ENCODE measurements at places on chromosomes 6 and 20.
A peak's percentile ranks its signal among the peaks of the same experiment; 100 is the strongest.

GRCh38 chr20:56624786-56625681 lies 4.1 kb upstream of the TFAP2C start:
- no peak for DNase-seq

DNA sequence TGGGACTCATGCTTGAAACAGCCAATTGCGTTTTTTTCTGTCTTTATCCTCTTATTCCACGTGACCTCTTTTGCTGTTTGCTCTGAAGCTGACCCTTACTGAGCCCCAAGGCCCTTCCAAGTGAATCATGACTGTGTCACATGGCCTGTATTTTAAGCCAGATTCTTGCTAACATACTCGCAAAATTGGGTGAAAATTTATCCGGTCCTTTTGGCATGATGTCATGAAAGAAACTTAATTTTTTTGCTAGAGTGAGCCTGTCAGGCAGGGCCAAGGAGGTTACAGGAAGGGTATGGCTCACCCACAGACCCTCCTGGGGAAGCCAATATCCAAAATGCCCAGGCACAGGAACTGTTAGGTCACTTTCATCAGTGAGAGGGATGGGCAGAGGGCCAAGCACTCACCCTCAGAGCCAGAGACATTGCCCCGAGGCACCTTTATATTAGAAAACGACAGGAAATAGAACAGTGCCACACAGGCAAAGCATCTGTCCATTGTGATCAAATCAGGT lies 296.7 kb downstream of the CDH26 start:
- DNase-seq, result no peak

DNA sequence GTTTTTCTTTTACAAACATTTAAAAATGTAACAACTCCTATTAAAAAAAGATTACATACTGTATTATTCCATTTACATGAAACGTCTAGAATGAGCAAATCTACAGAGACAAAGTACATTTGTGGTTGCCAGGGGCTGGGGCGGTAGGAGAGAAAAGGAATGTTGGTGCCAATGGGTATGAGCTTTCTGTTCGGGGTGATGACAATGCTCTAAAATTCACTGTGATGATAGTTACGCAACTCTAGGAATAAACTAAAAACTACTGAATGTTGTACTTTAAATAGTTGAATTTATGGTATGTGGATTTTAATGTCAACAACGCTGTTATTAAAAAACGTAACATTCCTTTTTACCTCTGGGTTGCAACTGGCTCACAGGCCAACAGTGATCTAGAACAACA lies 211.1 kb downstream of the GMDS start:
- DNase-seq, result no peak

GRCh38 chr6:14365393-14365792 lies 247.8 kb downstream of the CD83 start:
- DNase-seq, result no peak

DNA sequence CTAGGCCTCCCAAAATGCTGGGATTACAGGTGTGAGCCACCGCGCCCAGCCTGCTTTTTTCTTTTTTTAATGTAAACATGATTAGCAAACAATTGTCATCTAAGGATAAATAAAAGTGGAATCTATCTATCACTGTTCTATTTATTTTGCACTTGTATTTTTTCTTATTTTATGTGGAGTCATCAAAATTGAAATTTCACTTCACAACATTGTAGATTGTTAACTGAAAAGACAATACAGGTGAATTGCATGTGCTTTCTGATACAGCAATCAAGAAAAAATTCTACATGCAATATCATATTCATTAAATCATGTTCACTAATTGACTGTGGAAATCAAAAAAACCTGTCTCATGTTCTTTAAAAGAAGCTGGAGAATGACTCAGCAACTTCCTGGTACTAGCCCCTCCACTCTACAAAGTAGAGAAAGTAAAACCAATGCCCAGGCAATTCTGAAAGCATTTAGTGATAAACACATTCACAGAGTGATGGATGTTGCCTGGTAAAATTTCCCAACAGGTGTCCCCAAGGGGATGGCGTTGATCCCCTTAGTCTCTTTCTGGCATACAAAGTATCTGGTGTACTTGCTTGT lies 10.7 kb upstream of the RFX6 start:
- DNase-seq, result peak; percentile 39

GRCh38 chr6:34383656-34384320 lies 8.7 kb downstream of the NUDT3 start:
- DNase-seq, result no peak

GRCh38 chr6:139828751-139829519 lies 454.5 kb upstream of the CITED2 start:
- DNase-seq, result no peak

DNA sequence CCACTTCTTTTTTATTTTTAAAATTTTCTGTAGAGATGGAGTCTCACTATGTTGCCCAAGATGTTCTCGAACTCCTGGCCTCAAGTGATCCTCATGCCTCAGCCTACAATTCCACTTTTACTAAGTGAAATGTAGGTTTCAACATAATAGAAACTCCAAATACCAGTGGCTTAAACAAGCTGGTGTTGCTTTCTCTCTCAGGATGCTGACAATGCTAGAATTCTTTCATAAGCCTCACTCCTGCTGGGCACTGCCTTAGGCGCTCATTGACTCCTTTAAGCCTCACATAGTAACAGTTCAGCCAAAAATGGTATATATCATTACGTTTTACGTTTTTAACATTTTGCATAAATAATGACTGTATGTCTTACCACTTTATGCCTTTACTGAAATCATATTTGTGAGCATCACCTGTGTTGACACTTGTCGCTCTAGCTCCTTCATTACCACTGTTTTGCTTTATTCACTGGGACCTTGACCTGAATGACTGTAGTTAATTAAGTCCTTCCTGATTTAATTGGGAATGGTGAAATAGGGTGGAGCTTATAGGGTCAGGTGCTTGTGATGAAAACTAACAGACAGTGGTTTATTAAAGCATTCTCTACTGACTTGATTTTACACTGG lies 3.9 kb upstream of the CST9 start:
- DNase-seq, result no peak

- peak; percentile 66 for DNase-seq
Observed at GRCh38 chr6:37259191-37259590, 1.2 kb upstream of the TMEM217 start.

DNA sequence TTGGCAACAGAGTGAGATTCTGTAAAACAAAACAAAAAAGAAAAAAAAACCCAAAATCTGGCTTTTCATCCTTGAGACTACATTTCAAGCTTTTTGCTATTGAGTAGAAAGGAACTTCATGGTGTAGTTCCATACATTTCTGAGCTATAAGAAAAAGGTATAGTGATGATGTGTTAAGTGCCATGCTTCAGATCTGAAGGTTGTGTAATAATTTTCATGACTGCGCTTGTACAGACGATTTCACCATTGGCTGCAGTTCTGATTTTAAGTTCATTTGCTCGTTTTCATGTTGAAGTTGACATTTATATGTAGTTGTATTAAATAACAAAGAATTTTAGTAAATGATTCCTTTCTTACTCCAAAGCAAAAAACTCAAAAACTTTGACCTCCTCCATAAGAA lies 247.6 kb downstream of the ARID1B start:
- DNase-seq, result no peak

GRCh38 chr6:11810854-11811643 lies 32.4 kb upstream of the ADTRP start:
- DNase-seq, result no peak

GRCh38 chr6:121356575-121356974 lies 22.3 kb upstream of the TBC1D32 start:
- DNase-seq, result no peak

GRCh38 chr6:40162074-40162473 lies 227.8 kb upstream of the MOCS1 start:
- DNase-seq, result no peak

DNA sequence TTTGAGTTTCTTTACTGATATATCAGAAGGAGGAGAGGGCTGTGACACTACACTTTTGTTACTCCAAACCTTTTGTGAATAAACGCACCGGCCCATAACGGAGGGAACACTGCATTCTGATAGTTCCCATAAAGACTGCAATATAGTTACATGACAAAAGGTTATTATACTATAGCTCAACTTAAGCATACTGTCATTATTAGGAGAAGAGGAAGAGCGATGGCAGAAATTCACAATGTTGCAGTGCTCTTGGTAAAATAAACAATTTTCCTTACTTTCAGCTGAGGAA lies 2.3 kb upstream of the PDE10A start:
- DNase-seq, result no peak

DNA sequence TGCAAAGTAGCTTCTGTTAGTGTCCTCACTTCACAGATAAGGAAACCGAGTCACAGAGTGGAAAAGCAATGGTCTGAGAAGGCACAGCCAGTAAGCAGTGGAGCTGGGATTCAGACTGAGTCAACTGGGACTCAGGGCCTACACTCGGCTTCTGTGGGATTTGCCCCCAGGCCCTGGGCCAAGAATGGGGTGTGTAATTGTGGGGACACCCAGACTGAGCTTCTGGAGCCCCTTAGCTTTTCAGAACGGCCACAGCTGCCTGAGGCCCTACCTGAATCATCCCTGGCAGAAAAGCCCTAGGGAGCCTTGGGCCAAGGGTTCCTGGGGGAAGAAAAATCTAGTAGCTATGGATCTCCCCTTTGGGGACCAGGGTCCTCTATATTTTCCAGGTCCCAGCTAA lies 6.5 kb downstream of the ANGPT4 start:
- DNase-seq, result no peak
